ENCODE measurements at places on chromosomes 16 and 17. TPM values are rescaled to one million over a fixed set of nuclear protein-coding genes. Genes with fewer than 3 reads are reported as not detected.

The DPEP3 gene
- 0.33 TPM for total RNA-seq

The PPP1R27 gene
- not detected for total RNA-seq

The C17orf78 gene
- not detected for total RNA-seq

DNA sequence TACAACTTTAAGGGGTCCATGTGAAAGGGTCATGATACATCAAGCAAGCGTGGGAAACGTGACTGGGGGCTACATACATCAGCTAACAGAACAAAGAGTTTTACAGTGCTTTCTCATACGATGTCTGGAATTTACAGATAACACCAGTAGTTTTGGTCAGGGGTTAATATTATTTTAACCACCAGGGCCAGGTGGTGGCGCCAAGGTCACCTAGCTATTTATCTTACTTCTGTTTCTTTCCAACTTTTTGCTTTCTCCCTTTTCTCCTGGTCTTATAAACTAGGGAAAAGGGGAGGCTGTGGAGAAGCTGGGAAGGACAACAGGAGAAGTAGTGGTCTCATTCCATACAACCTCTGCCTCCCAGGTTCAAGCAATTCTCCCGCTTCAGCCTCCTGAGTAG is 37.9 kb downstream of the CLEC3A start:
- no peak for DNase-seq

DNA sequence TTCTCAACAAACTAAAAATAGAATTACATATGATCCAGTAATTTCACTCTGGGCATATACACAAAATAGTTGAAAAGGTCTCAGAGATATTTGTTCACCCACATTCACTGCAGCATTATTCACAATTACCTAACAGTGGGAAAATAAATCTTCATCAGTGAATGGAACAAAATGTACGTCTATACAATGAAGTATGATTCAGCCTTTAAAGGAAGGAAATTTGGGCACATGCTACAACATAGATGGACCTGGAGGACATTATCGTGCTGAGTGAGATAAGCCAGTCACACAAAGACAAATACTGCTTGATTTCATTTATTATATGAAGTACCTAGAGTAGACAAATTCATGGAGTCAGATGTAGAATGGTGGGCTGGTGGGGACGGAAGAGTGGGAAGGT is 47.0 kb downstream of the MFSD11 start:
- DNase-seq: no peak

Data from activated T-cell treated with anti-CD3 and anti-CD28 coated beads, Interleukin-2, amount 50 U/mL, for 4 hours (primary cell).